ENCODE measurements at places on chromosomes 5 and 9.
A peak's percentile ranks its signal among the peaks of the same experiment; 100 is the strongest.

GRCh38 chr5:143771189-143771588 lies 40.8 kb upstream of the HMHB1 start:
- no peak for DNase-seq

DNA sequence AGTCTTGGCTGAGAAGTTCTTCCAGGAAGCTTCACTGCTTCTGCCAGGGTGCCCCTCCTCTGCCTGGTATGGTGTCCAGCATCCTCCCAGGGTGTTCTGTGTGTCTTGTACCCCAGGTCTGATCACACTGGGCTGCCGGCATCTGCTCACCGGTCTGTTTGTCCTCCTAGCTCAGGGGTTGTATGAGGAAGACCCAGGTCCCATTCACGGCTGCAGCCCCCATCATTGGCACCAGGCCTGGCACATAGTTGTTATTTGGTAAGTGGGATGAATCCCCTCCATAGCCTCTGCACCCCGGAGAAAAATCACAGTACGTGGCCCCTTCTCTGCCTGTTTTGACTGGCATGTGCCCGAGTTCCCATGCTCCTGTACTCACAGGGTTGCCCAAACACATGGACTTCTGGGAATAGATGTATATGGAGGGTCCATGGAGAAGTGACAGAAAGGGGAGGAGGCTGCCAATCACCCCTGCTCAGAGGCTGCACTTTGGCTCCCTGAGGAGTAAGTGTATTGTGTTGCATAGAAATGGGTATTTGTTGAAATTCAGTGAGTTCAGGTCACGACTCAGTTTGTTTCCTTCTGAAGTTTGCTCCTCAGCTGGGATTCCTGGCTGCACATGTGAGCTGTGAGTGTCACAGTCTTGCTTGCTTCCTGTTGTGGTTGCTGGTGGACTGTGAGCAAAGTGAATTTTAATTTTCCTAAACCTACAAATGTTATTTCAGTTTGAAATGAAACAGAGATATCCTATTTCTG lies 96.2 kb downstream of the HSPA4 start:
- DNase-seq, result no peak

DNA sequence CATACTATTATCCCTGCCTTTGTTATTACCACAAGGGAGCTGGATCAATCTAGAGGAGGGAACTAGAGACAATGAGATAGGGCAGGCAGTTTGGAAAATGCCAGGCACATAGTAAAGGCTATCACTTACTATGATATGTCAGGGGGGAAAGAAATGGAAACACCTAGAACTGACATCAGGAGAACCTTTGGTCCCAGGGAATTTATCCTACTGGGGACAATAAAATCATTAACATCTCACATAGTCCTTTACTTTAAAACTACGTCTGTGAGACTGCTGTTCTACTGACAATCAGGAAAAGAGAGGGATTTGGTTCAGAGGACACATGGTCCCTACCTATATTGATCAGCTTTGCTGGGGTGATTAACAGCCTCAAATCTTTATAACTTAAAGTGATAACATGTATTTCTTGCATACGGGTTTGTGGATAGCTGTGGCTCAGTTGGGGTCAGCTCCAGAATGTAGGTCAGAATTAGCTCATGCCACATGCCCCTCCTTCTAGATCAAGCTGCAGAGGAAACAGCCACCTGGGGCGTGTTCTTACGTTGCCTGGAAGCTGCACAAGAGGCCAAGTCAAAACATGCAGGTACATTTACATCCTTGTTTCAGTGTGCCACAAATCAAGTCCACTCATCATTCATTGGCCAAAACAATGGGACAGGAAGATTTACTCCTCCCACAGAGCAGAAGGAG lies 43.9 kb upstream of the ALDOB start:
- DNase-seq, result no peak

GRCh38 chr5:43711496-43711895 lies 108.5 kb downstream of the NNT start:
- no peak for DNase-seq

- DNase-seq, result peak; percentile 74
Measured at GRCh38 chr9:122810306-122810946, 10.5 kb downstream of the OR1K1 start.

DNA sequence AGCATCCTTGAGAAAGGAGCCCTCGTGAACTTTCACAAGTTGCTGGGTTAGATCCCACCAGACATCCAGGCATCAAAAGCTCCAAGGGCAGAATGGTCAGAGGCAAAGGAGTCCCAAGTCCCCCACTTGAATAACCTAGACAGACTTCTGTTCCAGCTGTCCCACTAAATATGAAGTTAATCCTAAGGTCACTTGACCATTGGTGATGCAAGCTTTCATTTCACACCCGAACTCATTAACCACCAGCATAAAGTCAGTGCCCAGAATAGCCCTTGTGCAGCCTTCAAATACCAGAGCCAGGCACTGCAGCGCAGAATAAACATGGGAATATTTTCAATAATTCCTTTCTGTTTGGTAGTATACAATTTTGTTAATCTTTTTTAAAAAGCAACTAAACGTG lies 28.9 kb downstream of the OXCT1 start:
- DNase-seq, result no peak

Data from CD4-positive, alpha-beta T cell treated with Interleukin-15 for 1 hour (primary cell).